ENCODE measurements at places on chromosomes 1 and 21.

DNA sequence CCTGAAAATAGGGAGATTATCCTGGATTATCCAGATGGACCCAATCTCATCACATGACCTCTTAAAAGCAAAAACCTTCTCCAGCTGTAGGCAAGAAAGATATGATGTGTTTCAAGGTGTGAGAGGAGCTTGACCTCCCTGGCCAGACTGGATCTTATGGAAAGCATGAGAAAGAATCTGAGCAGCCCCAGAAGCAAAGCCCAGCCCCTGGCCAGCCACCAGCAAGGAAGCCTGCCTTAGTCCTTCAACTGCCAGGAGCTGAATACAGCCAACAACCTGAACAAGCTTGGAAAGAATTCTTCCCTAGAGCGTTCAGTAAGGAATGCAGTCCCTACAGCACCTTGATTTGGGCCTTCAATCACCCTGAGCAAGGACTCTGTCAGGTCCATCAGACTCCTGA, 375.0 kb upstream of the CHRM3 start:
- DNase-seq: no peak

- no peak for DNase-seq
These were observed 51.4 kb downstream of the ACBD3 start for GRCh38 chr1:226135059-226135651.

- no peak for DNase-seq
These were observed 186.9 kb downstream of the MATN1 start for GRCh38 chr1:30536530-30536929.

DNA sequence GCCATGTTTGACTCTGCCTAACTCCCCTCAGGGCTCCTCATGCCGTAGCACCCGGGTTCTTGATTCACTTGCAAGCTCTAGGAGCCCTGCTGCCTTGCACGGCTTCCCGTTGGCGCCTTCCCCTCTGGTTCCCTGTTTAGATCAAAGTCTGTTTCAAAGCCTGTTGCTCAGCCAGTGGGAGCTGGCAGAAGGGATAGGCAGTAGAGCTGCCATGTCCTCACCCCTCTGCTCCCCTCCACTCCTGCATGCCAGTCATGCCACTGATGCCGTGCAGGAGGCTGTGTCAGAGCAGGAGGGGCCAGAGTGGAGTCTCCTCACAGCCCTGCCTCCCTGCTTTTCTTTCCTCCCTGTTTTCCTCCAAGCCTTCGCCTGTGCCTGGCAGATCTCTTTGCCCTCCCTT, 26.5 kb downstream of the HMGCS2 start:
- DNase-seq: no peak

DNA sequence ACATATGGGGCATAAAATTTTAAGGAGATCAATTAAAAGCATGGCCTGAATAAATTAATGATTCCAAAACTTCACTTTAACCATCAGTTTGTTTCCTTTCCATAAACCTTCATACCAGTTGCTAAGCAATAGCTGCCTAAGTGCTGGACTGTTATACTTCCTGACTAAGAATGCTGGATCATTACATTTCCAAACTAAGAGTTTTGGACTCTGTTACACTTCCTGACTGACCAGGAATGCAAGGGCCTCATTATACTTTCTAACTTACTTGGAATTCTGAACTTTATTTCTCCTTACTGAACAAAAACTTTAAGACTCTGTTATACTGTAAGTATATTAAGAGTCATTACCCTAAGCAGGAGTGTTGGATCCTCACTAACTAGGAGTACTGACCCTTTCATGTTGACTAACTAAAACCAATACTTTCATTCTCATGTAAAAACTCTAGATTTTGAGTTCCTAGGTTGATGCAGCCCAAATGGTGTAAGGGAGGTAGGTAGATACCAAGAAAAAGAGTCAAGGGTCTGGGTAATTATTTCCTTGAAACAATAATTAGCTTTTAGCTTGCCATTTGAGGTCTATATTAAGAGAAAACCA, 118.2 kb downstream of the FAF1 start:
- DNase-seq: no peak

Measured in common myeloid progenitor, CD34-positive (primary cell).